AG04450 (cell line): ENCODE measurements at places on chromosomes 5 and 9.

- DNase-seq = no peak
Measured at GRCh38 chr9:2966565-2967300, 122.8 kb upstream of the PUM3 start.

DNA sequence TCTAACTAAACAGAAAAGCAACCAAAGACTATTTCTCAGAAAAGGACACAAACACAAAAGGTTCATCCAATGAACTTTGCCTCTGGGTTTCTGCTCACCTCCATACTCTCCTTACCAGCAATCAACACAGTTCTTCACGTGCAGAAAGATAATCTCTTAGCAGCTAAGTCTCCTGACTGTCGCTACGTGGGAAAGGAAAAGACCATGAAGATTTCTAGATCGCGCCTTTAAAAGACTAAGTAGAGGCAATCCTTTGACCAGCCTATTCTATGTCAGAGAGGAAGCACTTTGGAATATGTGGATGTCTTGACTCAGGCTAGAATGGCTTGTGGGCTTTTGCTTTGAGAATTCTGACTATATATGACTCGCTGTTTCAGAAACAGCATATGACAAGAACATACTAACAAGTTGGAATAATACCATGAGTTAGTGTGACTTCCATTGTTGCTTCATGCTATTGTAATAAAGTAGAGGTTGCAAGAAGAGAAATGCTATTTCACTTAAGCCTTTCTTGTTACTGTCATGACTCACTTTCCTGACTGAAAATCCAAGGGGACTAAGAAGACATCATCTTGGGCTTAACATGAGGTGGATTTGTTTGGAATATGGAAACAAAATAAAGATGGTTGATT lies 339.5 kb upstream of the RFX3 start:
- DNase-seq = no peak

DNA sequence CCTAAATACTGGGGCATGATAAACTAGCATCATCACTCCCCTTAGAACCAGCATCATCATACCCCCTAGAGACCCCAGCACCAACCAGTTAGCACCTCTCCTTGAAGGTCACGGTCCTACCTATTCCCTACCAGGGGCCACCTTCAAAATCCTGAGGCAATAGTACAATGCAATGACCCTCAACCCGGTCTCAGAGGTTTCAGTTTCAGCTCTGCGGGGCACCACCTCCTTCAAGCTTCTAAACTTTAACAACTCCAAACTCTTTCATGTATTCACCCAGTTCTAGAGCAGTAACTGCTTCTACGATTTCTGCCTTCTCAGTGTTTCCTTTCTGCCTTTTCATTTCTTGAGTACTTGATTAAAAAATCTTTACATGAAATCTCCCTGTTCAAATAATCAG lies 130.1 kb upstream of the EPB41L4A start:
- no peak for DNase-seq

GRCh38 chr9:132551556-132551955 lies 30.9 kb upstream of the BARHL1 start:
- no peak for DNase-seq

- no peak for DNase-seq
Measured at GRCh38 chr9:90219548-90220118, 423.0 kb downstream of the DIRAS2 start.

GRCh38 chr9:95907794-95908193 lies 32.3 kb downstream of the ERCC6L2 start:
- no peak for DNase-seq

GRCh38 chr5:31144364-31144763 lies 49.1 kb upstream of the CDH6 start:
- DNase-seq = no peak

DNA sequence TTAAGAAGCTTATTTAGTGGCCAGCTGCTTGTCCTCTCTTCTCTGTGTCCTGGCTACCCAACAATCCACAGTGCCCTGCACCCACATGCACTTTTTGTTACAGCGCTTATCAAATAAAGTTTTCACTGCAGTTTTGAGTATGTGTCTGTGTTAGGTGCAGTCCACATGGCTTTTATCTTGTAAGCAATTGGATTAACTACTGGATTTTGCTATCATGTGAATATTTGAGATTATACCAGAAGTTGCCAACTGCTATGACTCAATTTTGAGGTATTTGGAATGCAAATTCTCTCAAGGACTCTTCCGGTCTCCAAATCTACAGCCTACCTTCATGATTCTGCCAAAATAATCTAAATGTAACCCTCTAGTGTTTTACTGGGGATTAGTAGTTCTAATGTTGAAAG lies 690.2 kb downstream of the NR2F1-AS1 start:
- no peak for DNase-seq

- no peak for DNase-seq
Measured at GRCh38 chr5:107868650-107869409, 198.1 kb upstream of the EFNA5 start.

DNA sequence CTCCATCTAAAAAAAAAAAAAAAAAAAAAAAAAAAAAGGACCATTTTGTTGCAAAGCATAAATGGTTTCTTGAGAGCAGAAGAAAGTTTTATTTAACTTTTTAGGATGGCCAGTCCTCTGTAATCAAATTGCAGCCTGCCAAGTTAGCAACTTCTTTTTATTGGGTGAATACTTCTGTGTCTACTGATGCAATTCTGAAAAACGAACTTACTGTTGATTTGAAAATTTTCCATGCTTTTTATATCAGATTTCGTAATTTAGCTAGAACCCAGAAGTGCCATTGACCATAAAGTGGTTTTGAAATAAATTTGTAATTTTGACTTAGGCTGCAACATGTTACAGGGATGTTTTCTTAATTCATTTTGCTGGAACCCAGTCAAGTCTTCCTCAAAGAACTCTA lies 269.1 kb upstream of the ACTBL2 start:
- DNase-seq = no peak

GRCh38 chr9:95037789-95038521 lies 279.6 kb downstream of the FANCC start:
- no peak for DNase-seq

DNA sequence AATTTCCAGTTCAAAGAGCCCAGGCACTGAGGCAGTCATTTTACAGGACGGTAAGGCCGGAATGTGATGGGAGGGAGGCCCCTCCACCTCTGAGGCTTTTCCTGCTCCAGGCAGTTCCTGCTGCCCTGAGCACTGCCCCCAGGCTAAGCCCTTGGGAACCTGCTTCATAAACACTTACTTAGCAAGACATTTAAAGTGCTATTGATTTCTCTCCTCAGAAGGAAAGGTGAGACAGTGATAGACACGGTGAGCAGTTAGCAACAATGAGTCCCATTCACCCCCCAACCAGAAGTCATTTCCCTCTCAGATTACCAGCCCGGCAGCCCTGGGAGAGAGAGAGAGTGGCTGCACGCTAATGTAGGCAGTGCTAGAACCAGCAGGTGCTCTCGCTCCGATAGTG lies 462.5 kb downstream of the SPOCK1 start:
- DNase-seq = no peak

GRCh38 chr5:173480896-173481295 lies 135.6 kb downstream of the BOD1 start:
- no peak for DNase-seq

- no peak for DNase-seq
Measured at GRCh38 chr9:70534061-70534460, 119.6 kb upstream of the KLF9 start.

GRCh38 chr9:114401344-114401743 lies 13.6 kb upstream of the AKNA start:
- no peak for DNase-seq

GRCh38 chr5:94471521-94471920 lies 146.9 kb downstream of the KIAA0825 start:
- DNase-seq = no peak

- DNase-seq = no peak
Measured at GRCh38 chr5:113087976-113088514, 111.4 kb downstream of the DCP2 start.

DNA sequence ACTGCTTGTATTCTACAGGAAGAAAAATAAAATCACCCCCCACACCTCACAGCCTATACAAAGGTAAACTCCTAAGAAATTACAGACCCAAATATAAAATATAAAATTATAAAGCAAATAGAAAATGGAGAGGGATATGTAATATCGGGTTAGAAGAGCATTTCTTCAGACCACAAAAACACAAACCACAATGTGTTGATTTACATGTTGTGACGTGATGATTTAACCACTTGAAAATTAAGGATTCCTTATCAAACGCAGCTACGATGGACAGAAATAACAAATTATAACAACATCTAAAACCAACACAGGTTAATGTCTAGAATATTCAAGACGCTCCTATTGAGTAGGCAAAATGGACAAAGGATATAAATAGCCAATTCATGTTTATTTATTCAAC lies 26.3 kb downstream of the SSBP2 start:
- no peak for DNase-seq

GRCh38 chr5:170387775-170388639 lies 1.2 kb downstream of the KCNMB1 start:
- no peak for DNase-seq

GRCh38 chr9:17185481-17186029 lies 50.7 kb downstream of the CNTLN start:
- DNase-seq = no peak

GRCh38 chr5:42306287-42306686 lies 117.0 kb upstream of the GHR start:
- DNase-seq = no peak

DNA sequence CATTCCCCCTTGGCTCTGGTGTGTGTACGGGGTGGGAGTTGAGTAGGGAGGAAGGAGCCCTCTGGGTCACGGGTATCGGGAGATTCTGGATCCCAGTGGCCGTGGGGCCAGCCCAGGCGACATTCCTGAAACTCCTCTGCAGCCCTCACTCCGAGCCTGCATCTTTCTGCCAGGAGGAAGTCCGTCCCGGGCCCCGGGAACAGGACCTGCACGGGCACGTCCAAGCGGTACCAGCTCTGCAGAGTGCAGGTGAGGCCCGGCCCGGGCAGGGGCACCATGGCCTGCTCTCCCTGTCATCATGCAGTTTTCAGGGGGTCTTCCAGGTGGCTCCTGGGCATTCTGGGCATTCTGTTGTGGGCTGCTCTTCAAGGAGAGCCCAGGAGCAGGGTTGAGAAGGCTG lies 3.7 kb downstream of the ADAMTSL2 start:
- DNase-seq = no peak

DNA sequence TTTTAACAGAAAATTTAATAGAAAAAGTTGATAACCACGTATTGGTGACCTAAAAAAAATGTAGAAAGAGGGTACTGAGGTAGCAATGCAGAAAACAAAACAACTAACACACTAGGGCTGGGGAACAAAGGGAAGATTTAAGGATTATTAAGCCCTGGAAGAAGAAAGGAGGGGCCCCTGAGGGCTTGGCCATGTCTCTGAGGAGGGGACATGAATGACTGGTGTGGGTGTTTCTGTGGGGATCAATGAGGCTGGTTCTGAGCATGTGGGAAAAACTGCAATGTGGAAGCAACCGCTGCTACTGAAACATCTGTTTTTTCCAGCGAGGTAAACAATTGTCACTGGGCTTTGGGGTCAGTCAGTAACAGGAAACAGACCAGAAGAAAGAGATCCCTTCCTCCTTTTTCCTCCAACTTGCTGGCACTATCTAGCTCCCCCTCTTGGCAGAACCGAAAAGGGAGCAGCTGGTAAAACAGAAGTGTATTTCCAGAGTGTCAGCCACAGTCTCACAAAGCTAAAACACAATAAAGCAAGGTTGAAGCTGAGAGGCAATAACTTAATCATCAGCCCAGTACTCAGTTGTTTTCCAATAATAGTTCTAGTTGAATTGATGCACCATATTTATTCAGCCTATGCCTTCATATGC lies 48.3 kb downstream of the ATPSCKMT start:
- DNase-seq = no peak

DNA sequence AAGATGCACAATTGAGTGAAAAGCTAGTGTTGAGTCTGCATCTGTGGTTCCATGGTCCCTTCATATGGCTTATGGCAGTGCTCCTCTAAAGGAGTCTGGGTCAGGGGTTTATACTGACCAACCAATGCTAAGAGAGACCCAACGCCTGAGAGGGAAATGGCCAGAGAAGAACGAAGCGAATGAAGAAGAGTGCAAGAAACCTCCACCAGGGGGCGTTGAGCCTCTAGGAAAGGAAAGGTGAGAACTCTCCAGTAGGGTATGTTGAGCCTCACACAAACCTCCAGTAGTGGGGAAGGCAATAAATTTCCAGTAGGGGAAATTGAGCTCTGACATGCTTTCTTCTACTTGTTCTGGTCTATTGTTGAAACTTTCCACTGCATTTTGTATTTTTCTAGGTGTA lies 470.6 kb downstream of the PRDM9 start:
- no peak for DNase-seq

DNA sequence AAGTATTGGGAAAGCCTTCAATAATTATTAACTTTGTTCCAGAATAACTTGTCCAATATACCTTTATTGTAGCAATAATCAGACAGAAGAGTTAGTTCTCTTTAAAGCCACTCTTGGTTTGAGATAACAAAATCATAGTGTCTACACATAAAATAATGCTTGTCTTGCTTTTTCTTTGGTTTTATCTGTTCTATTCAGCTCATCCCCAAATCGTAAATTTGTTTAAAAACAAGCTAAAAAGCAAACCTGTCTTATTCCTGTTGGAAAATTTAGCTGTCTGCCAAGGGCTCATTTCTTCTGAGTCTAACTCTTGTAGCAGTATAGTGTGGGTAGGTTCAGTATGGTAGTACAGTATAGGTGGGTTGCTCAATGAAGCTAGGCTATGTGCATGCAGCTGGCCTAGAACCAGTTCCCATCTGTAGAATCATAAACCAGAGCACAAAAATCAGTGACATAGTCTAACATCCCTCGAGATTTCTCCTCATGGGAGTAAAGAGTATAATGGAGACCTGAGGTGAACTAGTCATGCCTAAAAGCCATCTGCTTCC lies 17.9 kb upstream of the APBA1 start:
- DNase-seq = no peak

GRCh38 chr5:83540783-83541182 lies 69.2 kb downstream of the VCAN start:
- no peak for DNase-seq

DNA sequence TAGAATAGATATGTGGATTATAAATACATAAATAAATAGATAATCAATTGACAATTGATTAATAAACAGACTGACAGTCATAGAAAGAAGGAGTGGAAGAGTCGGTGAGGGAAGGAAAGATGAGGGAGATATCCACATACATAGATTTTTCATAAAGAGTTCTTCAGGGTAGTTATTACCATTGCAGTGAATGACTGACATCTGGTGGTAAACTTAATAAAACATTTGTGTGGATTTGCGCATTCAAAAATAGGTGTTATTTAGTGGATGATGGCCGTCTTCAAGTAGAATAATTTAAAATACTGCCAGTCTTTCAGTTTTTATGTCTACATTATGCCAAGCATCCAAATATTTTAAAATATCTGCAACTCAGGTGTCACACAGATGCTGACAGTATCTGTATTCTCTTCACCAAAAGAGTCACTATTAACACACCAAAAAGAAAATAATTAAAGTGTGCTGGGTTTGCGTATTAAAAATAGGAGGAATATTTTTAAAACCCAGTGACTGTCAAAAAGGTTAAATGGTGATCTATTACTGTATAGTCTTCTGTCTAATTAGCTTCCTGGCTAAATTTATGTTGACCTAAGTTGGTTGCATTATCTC lies 78.8 kb downstream of the GIN1 start:
- peak; percentile 10 for DNase-seq

GRCh38 chr5:66967826-66968262 lies 228.8 kb downstream of the CD180 start:
- no peak for DNase-seq
